NCI-H146 (cell line): ENCODE measurements at places on chromosomes 16 and 17.

DNA sequence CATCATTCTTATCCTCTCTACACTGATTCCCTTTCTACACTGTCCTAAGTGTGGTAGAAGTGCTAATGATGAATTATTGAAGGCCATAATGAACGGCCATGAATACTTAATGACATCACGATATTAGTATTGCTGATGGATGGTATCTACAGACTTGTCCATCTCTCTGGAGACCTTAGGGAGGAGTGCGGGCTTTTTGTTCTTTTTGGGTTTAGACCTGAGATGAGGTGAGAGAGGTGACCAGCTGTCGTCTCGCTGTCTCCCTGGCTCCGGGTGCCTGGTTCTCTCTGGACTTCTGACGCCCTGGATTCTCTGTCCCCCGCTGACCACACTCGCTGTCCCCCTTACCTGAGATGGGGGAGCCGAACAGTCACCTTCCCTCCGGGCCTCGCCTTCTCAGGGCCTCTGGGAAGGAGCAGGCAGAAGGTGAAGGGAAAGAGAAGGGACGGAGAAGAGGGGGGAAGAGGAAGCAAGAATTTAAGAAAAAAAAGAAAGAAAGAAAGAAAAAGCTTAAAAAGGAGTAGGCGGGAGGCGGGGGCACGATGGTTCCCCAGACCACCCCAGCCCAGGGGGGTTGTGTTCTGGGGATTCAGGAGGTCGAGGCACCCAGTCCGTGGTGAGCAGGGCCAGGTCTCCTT, 17.1 kb downstream of the SGCA start:
- no peak for DNase-seq

DNA sequence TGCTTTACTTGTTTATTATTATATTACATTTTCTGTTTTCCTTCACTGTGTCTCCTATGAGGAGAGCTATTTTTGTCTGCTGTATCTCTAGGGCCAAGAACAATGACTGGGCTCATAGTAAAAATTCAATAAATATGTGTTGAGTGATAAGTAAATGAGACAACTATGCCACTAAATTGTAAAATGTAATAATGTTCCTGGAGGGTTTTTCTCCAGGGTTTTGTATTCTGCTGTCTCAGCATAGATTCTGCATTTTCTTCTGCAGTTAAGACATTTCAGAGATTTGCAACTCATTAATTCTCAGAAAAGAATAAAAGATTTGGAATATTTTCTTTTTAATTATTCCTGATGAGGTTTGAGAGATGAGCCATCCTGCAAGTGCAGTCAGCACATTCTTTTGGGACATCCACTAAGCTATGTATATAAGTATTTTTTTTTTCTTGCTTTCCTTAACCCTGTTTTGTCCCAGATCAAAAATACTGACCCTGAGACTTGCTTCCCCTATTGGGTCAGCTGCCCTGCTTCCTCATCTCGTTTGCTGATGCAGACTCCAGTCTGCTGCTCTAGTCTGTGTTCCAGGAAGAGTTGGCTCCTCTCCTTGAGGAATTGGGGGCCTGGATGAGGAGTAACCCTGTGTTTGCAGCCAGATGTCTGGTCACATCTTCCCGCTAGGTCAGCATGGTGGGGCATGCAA, 122.9 kb downstream of the ABCA8 start:
- no peak for DNase-seq

GRCh38 chr17:10177131-10177912, 21.1 kb downstream of the GAS7 start:
- no peak for DNase-seq

- no peak for DNase-seq
Measured at GRCh38 chr17:28145348-28145747, 102.9 kb downstream of the NLK start.

DNA sequence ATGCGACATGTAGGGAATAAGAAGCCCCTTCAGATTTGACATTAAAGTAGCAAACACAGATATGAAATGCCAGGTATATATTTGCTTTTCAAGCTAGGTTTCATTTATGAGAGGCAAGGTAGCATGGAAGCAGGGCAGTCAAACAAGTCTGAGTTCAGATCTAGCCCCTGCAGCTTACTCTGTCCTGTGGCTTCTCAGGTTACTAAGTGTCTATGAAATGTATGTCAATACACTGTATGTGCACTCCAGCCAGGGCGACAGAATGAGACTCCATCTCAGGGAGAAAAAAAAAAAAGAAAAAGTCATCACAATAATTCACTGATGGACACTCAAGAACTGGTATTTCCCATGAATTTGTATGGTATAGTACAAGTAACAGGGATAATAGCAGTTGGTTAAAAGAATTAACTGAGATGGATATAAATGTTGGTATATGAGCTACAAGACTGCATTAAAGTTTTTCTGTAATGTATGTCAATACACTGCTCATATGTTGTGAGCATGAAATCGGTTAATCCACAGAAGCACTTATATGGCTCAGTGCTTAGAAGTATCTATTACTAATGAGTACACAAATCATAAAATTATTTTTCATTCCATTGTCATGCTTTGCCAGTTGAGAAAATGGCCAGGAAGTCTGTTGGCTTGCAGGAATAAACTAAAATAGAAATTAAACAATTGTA, 2.9 kb upstream of the WSB1 start:
- DNase-seq, result peak; percentile 26

DNA sequence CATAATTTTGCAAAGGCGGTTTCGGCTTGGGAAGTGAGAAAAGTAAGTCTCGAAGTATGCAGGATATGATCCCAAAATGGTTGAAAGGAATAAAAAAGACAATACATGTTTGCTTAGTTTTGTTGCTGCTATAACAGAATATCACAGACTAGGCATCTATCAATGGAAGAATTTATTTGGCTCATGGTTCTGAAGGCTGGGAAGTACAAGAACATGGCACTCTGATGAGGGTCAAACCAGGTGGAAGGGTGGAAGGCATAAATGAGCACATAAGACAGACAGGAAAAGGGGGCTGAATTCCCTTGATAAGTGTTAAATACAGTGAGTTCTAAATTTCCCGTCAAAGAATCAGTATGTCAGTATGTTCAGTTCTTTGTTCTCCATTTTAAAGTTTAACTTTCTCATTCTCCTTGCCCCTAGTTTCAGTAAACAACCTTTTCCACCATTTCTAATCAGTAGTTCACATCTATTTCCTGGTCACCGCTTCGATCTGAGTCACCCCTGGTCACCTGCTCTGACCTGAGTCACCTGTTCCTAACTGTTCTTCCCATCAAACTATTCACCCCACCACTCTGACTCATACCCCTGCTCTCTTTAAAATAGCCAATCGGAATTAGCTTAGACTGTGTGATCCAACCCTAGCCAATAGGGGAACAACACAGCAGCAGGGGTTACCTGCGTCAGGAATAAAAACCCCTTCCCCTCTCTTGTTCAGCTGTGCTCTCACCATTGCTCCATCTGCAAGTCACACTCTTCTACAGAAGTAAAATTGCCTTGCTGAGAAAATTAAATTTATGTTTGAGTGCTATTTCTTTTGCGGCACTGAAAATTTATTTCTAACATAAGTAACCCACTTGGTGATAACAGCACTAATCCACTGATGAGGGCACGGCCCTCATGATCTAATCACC, 240.8 kb downstream of the STX8 start:
- no peak for DNase-seq

GRCh38 chr16:1208239-1208830, 16.7 kb downstream of the TPSG1 start:
- DNase-seq, result no peak

DNA sequence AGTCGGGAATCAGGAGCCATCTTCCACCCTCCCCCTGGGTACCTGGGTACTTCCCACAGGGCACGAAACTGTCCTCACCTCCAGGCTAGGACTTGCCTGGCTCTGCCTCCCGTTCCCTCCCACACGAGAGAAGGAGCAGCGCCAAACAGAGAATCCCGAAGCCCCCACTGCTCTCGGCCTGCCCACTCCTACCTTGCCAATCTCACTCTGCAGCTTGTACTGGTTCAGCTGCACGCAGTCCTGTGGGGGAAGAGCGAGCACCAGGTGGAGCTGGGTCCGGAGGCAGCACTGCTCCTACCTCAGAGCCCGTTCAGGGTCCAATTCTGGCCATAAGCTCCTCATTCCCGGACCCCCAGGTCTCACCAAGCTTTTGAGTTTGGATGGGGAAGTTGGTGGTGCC, 8.7 kb downstream of the CAMKK1 start:
- no peak for DNase-seq

GRCh38 chr17:81918832-81919545, 1.0 kb upstream of the SIRT7 start:
- no peak for DNase-seq

- DNase-seq, result peak; percentile 57
Measured at GRCh38 chr16:1363501-1364041, 11.8 kb downstream of the GNPTG start.

DNA sequence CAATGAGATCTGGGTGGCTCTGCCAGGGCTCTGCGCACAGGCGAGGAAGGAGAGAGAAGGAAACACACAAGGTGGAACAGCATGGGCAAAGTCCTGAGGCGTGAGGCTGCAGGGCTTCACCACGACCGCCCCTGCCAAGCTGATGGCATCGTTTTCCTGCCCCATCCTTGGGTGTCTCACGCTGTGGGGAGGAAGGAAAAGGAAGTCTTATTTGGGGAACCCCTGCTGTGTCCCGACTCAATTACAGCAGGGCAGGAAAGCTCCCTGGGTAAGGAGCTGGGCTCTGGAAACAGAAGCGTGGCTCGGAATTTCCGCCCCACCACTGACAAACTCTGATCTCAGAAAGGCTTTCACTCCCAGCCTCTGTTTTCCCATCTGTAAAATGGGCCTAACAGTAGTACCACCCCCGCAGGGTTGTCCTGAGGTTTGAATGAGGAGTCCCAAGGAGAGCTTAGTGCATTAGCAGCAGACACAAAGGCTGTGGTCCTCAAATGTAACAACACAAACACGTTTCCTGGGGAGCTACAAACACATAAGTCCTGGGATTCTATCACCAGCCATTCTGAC, 3.2 kb upstream of the CDH5 start:
- no peak for DNase-seq

GRCh38 chr16:85782451-85782850, 16.9 kb downstream of the EMC8 start:
- no peak for DNase-seq

DNA sequence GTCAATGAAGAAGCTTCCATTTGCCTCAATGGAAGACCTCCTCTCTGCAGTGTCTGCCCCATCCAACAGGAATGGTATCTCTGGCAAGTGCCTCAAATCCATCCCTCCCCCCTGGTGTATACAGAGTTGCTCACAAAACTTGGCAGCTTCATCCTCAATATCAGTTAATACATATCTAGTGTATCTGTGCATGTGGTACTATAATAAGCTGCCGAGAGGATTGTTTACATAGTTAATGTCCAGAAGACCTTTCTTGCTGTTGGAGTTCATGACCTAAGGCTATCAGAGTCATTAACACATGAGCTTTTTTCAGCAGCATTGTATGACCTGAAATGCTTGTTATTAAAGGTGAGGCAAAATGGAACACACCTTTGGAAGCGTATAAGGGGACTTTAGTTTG, 14.0 kb upstream of the RASL10B start:
- no peak for DNase-seq

- DNase-seq, result no peak
Measured at GRCh38 chr16:84503751-84504395, 586 bp downstream of the MEAK7 start.

DNA sequence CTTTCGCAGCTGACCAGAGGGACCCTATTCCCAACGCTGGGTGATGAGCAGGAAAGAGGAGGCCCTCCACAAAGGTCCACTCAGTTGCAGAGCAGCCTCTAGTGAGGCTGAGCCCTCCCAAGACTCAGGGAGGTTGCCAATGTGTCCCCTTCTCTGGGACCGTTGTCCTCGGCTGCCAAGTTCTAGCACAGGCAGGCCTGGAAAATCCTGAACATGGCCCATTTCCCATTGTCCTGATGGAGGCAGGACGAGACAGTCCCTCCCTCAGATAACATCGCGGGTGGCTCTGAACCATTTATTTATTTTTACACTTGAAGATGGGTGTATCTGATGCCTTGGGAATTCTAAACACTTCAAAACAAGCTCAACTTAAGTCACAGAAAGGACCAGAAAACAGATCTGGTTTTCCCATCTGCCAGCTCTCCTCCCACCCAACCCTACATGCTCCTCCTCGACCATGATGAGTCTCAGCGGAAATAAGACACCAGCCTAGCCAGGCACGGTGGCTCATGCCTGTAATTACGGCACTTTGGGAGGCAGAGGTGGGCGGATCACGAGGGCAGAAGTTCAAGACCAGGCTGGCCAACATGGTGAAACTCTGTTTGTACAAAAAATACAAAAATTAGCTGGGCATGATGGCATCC, 12.8 kb downstream of the CDIP1 start:
- no peak for DNase-seq

- no peak for DNase-seq
Measured at GRCh38 chr17:4879601-4880000, 19.7 kb upstream of the C17orf107 start.

DNA sequence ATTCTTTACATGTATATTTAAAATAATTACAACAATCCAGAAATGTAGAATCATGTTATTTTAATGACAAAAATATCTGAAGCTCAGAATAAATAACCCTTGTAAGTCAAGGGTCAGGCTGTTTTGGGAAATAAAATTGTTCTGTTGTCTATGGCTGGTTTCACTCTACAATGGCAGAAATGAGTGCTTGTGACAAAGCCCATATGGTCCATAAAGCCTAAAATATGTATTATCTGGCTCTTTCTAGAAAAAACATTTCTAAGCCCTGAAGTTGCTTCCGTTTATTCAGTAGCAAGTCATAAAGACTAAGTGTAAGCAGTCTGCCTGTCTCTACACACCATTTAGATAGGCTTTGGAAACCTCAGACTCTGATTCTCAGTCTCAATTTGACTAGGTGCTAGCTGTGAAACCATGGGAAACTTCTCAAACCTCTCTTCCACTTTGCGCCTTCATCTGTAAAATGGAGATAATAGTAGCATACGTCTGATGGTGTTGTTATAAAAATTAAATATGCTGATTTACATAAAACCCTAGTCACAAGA, 365.7 kb upstream of the CA10 start:
- no peak for DNase-seq

DNA sequence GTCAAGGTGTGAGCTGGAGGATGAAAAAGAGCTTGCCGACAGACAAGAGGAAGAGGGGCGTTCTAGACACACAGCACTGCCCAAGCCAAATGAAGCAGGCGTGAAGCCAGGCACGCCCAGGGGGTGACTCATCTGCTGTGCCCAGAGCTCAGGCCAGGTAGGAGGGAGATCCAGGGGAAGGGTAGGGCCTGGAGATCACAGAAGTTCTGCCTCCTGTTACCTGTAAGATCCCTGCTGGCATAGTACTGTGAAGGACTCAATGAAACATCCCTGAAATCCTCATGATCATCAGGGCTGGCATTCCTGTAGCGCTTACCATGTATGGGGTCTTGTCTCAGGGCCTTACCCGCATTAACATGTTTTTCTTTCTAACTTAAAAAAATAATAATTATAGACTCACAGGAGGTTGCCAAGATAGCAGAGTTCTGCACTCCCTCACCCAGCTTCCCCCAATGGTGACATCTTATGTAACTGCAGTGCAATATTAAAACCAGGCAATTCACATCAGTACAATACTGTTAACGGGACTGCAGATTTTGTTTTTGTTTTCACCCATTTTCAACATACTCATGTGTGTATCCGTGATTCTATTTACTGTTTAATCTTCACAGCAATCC, 158.6 kb downstream of the XYLT1 start:
- DNase-seq, result no peak
